GM20000 (cell line): ENCODE measurements at places on chromosomes 5 and 9.

DNA sequence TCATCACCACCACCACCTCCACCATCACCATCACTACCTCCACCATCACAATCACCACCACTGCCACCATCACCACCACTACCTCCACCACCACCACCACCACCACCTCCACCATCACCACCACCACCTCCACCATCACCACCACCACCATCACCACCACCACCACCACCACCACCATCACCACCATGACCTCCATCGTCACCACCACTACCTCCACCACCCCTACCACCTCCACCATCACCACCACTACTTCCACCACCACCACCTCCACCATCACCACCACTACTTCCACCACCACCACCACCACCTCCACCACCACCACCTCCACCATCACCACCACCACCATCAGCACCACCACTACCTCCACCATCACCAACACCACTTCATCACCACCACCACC, 23.5 kb upstream of the ADCY2 start:
- DNase-seq: no peak

GRCh38 chr5:65821966-65822365, 100.0 kb downstream of the NLN start:
- no peak for DNase-seq

- DNase-seq: no peak
Observed at GRCh38 chr5:139180850-139181249, 17.3 kb downstream of the SIL1 start.

- no peak for DNase-seq
Observed at GRCh38 chr5:74589204-74590056, 51.1 kb downstream of the ENC1 start.

DNA sequence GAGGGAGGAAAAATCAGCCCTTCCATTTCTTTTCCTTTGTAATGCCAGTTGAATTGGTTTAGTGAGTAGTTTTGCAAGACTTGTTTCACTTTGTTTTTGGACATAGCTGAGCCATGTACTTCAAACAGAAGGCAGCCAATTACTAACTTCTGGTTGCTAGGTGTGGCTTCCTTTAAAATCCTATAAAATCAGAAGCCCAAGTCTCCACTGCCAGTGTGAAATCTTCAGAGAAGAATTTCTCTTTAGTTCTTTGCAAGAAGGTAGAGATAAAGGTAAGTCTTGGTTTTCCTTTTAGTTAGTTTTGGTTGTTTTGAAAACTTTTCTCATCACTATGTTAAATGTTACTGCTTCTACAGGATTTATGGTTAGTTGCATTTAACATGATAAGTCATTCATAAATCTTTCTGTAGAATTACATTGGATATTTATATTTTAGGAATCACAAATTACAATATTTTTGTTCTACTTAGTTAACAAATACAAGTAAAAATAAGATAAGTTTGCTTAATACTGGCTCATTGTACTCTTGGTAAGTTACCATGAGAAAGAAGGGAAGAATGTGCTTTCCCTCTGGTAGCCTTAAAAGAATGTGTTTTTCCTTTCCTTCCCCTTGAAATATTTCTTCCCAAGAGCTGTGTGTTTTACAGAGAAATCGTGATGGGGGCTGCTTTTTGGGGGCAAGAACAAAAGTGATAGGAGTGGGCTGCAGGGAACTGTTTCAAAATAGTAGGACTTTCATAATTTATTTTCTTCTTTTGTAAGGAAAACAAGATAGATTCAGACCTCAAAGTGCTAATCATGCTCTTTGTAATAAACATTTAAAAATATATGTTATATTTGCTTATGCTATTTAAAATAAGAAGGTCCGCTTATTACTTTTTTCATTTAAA, at the start of gene ANXA1:
Gene ANXA1, plus strand, starts transcription at position 213 of the 890 bp plus-strand sequence. CDS start 6,671 bp downstream, outside the sequence.
- DNase-seq: no peak

- no peak for DNase-seq
Observed at GRCh38 chr9:12916042-12916441, 141.2 kb downstream of the LURAP1L start.

DNA sequence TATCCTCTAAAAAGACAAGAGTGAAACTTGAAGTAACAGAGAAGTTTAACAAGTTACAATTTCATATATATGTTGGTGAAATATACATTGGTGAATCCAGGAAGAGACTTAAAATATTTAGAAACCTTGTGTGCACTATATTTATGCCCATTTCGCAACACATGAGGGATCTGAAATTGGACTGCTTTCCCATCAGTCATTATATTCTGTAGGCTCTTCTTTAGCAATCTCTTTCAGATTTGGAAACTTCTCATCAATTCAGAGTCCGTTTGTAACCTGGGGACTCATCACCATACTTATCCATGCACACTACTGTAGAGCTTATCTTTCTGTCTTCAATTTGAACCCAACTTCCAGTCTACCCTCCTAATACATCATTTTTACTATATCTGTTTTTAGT, 2.1 kb downstream of the ITGA1 start:
- no peak for DNase-seq

- DNase-seq: peak; percentile 46
Observed at GRCh38 chr5:1445313-1445688, at the start of gene SLC6A3. SLC6A3 (minus strand) TSS chr5:1445440; CDS start chr5:1443197, 2,243 bp downstream.

- DNase-seq: no peak
Observed at GRCh38 chr9:21591221-21592062, 109.3 kb upstream of the IFNE start.

DNA sequence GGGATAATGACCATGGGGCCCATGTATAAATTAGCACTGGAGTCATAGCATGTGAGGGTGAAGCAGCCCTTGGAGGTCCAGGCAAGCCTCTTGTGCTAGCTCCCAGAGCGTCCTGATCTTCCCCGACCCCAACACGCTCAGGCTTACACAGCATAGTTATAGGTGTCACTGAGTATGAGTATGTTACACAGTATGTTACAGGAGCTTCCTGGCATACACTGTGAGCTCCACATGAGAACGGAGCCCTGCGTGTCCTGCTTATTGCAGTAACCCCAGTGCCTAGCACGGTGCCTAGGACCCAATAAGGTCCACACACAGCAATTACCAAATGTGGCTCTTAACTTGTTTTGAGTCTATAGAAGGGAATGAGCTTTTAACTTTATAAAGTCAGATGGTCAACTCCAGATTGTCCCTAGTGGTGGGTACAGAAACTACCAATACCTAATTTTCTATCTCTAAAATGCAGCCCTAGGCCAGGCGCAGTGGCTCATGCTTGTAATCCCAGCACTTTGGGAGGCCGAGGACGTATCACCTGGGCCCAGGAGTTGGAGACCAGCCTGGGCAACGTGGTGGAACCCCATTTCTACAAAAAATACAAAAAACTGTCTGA, 64.1 kb downstream of the PLAC8L1 start:
- no peak for DNase-seq

- DNase-seq: no peak
Observed at GRCh38 chr5:23466401-23466912, 41.0 kb upstream of the PRDM9 start.
